ENCODE measurements at places on chromosomes 16 and 17. TPM values are rescaled to one million over a fixed set of nuclear protein-coding genes. Genes with fewer than 3 reads are reported as not detected.

GRCh38 chr17:19753051-19753509 lies 5.0 kb upstream of the ALDH3A1 start:
- DNase-seq, result peak; percentile 97
- peak overlapping the region; percentile 9 for H3K4me3 ChIP-seq
- H3K27ac ChIP-seq, result peak overlapping the region; percentile 79
- no peaks in the 10 kb centered on the region for H3K36me3 ChIP-seq

Gene DLX4
- 0.56 TPM for total RNA-seq

DNA sequence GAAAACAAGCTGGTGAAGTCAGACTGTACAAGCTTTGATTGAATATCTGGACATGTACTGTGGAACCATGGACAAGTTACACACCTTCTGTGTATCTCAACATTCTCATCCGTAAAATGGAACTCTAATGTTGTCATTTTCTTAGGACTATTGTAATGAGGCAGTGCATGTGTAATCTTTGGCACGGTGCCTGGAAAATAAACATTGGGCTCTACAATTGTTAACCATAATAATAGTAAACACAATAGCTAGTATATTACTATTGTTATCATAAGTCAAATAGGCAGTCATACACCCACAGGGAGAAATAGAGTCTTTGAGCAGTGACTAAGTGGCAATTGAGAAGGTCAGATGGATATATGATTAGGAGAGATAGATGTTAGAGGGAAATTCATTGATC lies 39.8 kb upstream of the ANKFN1 start:
- H3K4me3 ChIP-seq, result no peak overlapping the region
- H3K36me3 ChIP-seq, result no peaks in the 10 kb centered on the region
- no peaks in the 10 kb centered on the region for H3K27me3 ChIP-seq
- no peaks in the 10 kb centered on the region for H3K4me1 ChIP-seq

DNA sequence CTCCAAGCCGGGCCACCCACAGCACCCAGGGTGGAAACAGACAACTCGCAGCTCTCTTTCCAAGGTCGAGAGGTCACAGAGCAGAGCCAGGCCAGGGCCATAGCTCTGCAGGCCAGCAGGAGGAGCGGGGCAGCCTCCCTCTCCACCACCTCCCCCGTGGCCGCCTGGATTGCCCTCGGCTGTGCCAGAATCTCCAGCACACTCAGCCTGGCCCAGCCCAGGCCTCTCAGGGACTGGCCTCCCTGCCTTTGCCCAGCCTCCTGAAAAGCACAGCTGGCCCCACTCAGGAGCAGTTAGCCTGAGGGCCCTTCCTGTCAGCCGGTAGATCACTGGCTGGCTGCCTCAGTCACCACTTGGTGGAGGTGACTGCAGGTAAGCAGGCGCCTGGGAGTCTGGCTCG lies 85.8 kb upstream of the SEC14L1 start:
- no peaks in the 10 kb centered on the region for H3K36me3 ChIP-seq
- peaks cover 6% of the 10 kb centered on the region for H3K4me1 ChIP-seq
- peaks cover 20% of the 10 kb centered on the region for H3K27me3 ChIP-seq
- no peak overlapping the region for H3K27ac ChIP-seq

Gene TMEM220
- total RNA-seq, result 0.96 TPM

All from MCF 10A (cell line).